Chondrocyte (in vitro differentiated cells): ENCODE measurements at places on chromosomes 7 and 10. TPM values are rescaled to one million over a fixed set of nuclear protein-coding genes. Genes with fewer than 3 reads are reported as not detected.

The ACTL6B gene
- total RNA-seq, result not detected in 3 replicates

The ACBD7 gene
- 0.51 to 2.2 TPM (median 1.1 TPM) in 3 replicates for total RNA-seq

The CALML3 gene
- total RNA-seq, result not detected in 3 replicates

The TMEM140 gene
- not detected in 3 replicates for total RNA-seq

The ZPBP gene
- not detected in 3 replicates for total RNA-seq

The CCDC3 gene
- 32.4 to 145 TPM (median 141 TPM) in 3 replicates for total RNA-seq

The GLUD1 gene
- 90.7 to 98.7 TPM (median 94.1 TPM) in 3 replicates for total RNA-seq

The CHRM2 gene
- 0.07 TPM in 1 of 3 replicates, not detected in the others for total RNA-seq

DNA sequence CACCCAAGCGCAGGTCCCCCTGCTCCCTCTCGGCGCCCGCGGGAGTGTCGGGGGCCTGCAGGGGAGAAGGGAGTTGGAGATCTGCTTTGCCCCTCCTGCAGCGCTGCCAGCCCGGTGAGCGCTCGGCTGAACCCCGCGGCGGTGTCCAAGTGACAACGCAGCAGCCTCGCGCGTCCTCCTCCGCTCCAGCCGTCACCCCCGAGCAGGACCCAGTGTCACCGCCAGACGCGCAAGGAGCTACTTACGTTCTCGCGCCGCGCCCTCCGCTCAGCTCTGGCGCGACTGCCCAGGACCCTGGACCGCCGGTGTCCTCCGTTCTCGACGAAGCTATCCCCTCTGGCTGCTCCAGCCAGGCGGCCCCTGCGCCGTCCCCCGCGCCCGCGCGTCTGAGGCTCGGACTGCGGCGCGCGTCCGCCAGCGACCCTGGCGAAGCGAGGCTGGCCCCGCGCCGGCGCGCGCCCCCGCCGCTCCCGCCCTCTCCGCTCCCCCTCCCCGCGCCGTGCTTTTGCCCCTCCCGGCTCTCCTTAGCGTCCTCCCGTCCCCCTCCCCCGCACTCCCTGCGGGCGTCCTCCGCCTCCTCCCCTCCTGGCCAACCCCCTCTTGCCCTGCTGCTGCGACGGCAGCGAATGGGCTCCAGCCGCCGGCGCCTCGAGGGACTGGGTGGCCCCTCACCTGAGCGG, at the start of gene NRCAM:
TSS of gene NRCAM (minus strand) at position 439 of the 680 bp plus-strand sequence. CDS start 216,372 bp downstream, outside the sequence.
- DNase-seq, result peak; percentile 91
- peak within 1 kb of the TSS; percentile 82 for H3K4me3 ChIP-seq
- H3K36me3 ChIP-seq, result no peaks in the 10 kb centered on the region

DNA sequence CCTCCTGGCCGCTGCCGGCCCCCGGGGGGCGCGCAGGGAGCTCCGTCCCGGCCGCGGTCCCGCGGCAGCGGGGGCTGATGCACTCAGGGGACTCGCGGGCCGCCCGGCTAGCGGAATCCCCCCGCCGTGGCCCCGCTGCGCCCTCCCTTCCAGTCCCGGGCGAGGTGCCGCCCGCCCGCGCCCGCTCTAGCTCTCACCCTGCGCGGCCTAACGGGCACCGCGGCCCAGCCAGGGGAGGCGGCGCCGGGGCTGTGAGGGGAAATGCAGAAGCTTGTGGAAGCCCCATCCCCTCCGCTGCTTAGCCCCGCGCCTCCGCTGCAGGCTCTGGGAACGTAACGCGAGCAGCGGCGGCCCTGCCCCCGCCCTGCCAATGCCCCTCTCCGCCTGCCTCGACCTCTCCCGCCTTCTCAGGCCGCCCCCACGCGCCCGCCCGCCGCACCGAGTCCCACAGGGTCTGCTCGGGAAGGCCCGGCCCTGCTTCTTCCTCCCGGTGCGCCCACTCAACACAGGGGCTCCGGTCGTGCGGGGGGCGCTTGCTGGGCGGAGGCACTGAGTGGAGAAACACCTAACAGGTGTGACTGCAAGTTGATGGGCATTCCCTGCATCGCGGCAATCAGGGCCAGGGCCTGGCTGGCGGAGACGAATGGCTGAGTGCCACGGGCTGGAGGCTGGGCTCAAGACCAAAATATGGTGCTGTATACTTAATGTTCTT, 384 bp upstream of the TMEM229A start:
- H3K4me1 ChIP-seq, result peaks cover 11% of the 10 kb centered on the region
- peak; percentile 88 for DNase-seq
- peaks cover 52% of the 10 kb centered on the region for H3K27me3 ChIP-seq
- no peak overlapping the region for H3K27ac ChIP-seq
- H3K4me3 ChIP-seq, result peak overlapping the region; percentile 58
- no peaks in the 10 kb centered on the region for H3K36me3 ChIP-seq

DNA sequence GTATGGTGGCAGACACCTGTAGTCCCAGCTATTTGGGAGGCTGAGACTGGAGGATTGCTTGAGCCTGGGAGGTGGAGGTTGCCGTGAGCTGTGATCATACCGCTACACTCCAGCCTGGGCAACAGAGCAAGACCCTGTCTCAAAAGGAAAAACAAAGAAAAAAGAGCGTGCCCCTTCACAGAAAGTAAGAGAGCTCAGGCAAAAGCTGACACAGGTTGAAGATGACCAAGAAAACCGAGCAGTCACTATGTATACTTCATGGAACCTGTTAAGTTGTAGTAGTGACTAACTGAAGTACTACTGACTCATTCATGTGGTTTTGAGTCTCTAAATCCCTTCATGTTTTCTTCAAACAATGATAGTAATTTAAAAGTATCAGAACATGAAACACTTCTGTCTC, 1.2 kb upstream of the PRRT4 start:
- peaks cover 58% of the 10 kb centered on the region for H3K27me3 ChIP-seq
- no peak for DNase-seq
- H3K4me3 ChIP-seq, result no peak overlapping the region
- H3K4me1 ChIP-seq, result peaks cover 14% of the 10 kb centered on the region
- no peak overlapping the region for H3K27ac ChIP-seq

GRCh38 chr7:47369736-47370135, 212.2 kb downstream of the TNS3 start:
- H3K36me3 ChIP-seq, result peaks cover 31% of the 10 kb centered on the region
- peaks cover 64% of the 10 kb centered on the region for H3K4me1 ChIP-seq
- DNase-seq, result no peak
- no peak overlapping the region for H3K4me3 ChIP-seq
- peak overlapping the region; percentile 79 for H3K27ac ChIP-seq
- no peaks in the 10 kb centered on the region for H3K27me3 ChIP-seq

GRCh38 chr7:100668069-100668449, 5.5 kb upstream of the GNB2 start:
- no peaks in the 10 kb centered on the region for H3K36me3 ChIP-seq
- H3K27me3 ChIP-seq, result peaks cover 13% of the 10 kb centered on the region
- H3K27ac ChIP-seq, result no peak overlapping the region
- H3K4me3 ChIP-seq, result no peak overlapping the region
- H3K4me1 ChIP-seq, result peaks cover 2% of the 10 kb centered on the region

- no peak for DNase-seq
- no peaks in the 10 kb centered on the region for H3K27me3 ChIP-seq
- peaks cover 57% of the 10 kb centered on the region for H3K4me1 ChIP-seq
Observed at GRCh38 chr7:17236603-17237002, 61.8 kb upstream of the AHR start.

DNA sequence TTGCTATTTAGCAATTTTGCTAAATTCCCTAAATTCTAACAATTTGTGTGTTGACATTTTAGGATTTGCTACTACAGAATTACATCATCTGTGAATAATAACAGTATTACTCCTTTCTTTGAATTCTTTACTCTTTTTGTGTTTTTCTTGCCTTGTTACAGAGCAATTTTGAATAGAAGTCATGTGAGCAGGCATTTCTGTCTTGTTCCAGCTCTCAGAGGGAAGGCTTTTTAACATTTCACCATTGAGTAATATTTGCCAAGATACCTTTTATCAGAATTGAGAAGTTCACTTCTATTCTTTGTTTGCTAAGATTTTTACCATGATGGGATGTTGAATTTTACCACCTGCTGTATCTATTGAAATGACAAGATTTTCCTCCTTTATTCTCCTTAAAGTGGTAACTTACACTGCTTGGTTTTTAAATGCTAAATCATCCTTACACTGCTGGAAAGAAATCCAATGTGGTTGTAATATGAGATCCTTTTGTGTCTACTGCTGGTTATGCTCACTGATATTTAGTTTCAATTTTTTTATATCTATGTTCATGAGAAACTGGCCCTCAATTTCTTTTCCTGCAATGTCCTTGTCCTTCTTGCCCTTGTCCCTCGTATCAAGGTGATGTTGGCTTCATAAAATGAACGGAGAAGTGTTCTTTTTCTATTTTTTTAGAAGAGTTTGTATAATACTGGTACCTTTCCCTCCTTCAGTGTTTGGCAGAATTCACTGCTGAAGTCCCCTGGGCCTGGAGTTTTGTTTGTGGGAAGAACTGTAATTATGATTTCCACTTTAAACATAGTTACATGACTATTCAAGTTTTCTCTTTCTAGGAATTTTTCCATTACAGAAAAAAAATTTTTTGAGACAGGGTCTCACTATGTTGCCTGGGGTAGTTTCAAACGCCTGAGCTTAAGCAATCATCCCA, 50.3 kb upstream of the ATP6V0A4 start:
- H3K27ac ChIP-seq, result peak overlapping the region; percentile 74
- H3K4me3 ChIP-seq, result no peak overlapping the region
- H3K36me3 ChIP-seq, result peaks cover 9% of the 10 kb centered on the region
- H3K27me3 ChIP-seq, result no peaks in the 10 kb centered on the region

DNA sequence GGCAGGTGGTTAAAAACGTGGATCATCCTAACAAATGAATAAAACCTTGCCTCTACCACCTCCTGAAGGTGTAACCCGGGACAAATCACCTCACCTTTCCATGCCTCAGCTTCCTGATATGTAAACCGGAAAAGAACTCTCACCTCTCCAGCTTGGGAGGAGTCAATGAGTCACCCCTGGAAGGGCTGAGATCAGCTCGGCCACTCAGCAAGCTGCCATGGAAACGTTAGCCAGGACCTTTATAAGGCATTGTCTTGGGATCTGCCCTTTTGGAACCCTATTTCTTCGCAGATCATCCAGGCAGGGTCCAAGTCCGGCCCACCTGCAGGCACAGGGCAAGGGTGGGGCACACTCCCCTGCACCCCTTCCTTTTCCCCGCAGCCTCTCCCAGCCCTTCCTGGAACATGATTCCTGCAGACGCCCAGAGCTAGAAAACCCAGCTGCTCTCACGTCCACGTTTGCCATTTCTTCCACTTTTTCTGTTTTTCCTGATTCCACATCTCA, 81.6 kb upstream of the PFKP start:
- peaks cover 4% of the 10 kb centered on the region for H3K36me3 ChIP-seq
- H3K4me3 ChIP-seq, result no peak overlapping the region
- no peak for DNase-seq

DNA sequence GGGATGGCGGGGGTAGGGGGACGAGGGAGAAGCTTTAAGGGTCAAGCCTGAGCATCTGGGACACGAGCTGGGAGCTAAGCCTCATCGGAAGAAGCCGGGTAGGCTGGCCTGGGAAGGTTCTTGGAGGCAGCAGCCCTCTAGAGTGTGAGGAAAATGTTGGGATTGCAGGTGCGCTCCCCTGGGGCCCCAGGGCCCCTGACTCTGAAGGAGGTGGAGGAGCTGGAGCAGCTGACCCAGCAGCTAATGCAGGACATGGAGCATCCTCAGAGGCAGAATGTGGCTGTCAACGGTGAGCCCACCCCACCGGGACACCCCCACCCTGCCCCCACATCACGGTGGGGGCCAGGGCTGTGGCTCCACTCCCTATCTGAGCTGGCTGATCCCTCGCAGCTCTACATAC, 6.9 kb downstream of the ZYX start:
- DNase-seq, result no peak
- H3K27ac ChIP-seq, result no peak overlapping the region
- peaks cover 47% of the 10 kb centered on the region for H3K4me1 ChIP-seq

DNA sequence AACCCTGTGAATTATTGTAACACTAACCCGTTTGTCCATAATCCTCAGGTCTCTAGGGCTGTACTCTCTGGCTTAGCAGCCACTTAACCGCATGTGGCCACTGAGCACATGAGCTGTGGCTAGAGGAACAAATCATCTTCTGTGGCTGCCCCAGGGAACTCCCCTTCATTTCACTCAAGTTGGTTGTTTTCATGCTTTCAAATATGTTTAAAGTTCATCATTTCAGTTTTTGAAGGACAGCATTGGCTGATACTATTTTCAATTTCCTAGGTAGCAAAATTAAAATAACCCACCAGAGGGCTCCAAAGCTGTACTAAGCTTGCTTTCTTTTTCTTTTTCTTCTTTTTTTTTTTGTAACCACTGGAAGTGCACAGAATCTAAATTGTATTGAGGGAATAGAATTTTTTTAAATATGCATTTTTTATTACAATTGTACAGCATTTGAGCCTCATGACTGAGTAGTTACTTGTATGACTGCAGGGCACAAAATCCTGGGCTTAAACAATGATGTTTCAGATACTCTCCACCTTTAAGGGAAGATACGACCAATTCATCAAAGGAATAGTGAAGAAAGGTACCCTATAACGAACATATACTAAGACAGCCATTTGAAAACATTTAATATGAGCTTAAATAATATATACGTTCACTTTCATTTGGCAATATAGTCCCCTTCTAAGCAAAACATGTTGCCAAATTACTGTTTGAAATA, 38.6 kb downstream of the MRC1 start:
- H3K36me3 ChIP-seq, result no peaks in the 10 kb centered on the region
- H3K27me3 ChIP-seq, result peaks cover 17% of the 10 kb centered on the region
- no peak for DNase-seq
- H3K4me1 ChIP-seq, result no peaks in the 10 kb centered on the region
- no peak overlapping the region for H3K4me3 ChIP-seq
- no peak overlapping the region for H3K27ac ChIP-seq

GRCh38 chr7:26390016-26390415, 98.4 kb downstream of the SNX10 start:
- H3K36me3 ChIP-seq, result no peaks in the 10 kb centered on the region
- peaks cover 74% of the 10 kb centered on the region for H3K27me3 ChIP-seq
- H3K27ac ChIP-seq, result no peak overlapping the region
- H3K4me1 ChIP-seq, result no peaks in the 10 kb centered on the region

GRCh38 chr7:25844102-25844870, 307.7 kb upstream of the NFE2L3 start:
- H3K4me3 ChIP-seq, result no peak overlapping the region
- peaks cover under 1% of the 10 kb centered on the region for H3K36me3 ChIP-seq

DNA sequence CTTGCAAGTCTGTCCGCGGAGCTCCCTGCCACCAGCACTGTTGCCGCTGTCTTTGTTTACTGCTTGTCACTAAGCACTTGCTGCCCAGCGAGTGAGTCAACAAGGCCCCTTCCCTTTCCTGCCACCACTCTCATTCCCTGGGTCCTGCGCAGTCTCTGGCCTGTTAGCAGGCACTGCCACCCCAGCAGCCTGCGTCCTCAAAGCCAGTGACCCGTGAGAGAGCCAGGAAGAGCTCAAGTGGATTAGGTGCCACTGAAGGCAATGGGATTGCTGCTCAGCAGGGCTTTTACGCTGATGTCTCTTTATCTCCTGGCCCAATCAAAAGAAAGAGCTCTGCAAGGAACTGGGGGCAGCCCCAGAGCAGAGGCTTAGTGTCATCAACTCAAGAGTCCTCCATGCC, at the start of gene FRMPD2:
TSS of gene FRMPD2 (minus strand) at position 61 of the 400 bp plus-strand sequence. CDS start 129 bp downstream, outside the sequence.
- H3K36me3 ChIP-seq, result peaks cover 5% of the 10 kb centered on the region
- peaks cover 3% of the 10 kb centered on the region for H3K4me1 ChIP-seq

GRCh38 chr7:26135076-26135475, 16.9 kb upstream of the NFE2L3 start:
- no peak for DNase-seq
- no peak overlapping the region for H3K4me3 ChIP-seq
- H3K27me3 ChIP-seq, result peaks cover 41% of the 10 kb centered on the region
- no peaks in the 10 kb centered on the region for H3K4me1 ChIP-seq
